ENCODE measurements at places on chromosomes 1 and 21. TPM values are rescaled to one million over a fixed set of nuclear protein-coding genes. Genes with fewer than 3 reads are reported as not detected.

DNA sequence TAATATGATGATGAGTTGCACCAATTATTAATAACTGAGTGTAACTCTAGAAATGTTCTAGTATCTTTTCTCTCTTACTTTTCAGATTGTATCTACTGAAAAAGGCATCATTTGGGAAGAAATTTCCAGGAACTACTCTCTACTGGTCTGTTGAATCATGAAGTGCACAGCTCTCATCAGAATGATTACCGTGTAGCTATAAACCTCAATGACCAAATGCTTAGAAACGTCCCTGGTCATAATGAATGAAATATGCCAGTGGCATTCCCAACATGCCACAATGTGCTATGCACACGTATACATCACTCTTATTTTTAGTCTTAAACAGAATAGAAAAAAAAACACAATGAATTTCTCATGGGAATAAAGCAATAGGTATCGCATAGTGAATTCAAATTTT, 534.3 kb upstream of the OLFM3 start:
- no peak for DNase-seq

DNA sequence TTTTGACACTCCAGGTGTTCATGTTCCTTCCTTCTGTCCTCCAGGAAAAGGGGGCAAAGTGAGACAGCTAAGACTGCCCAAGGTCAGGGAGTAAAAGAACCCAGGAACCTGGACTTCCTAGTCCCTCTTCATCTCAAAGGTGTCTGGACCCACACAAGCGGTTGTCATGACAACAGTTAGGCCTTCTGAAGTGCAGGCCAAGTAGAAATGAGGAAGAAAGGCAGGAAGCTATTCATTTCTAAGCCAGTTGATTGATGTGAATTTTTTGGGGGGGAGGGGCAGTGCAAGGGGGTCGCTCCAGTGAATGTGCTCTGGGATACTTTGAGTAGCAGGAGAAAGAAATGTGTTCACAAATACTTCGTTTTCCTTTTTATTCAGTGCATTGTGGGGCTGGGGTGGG, 114.3 kb downstream of the NAV1 start:
- DNase-seq: no peak

DNA sequence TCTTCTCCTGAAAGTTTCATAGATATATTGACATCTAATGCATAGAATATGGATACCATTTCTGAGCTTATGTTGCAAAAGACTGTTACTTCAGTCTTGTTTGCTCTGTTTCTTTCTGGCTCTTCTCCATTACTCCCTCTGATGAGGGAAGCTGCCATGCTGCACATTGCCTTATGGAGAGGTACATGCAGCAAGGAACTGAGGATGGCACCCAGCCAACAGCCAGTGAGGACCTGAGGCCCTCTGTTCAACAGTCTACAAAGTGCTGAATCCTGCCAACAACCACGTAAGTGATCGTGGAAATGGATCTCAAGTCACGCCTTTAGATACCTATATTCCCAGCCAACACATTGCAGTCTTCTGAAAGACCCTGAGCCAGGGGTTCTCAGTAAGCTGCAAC, 66.6 kb upstream of the ADAMTS5 start:
- no peak for DNase-seq

- no peak for DNase-seq
These were observed 35.9 kb downstream of the RGSL1 start for GRCh38 chr1:182485861-182486260.

Gene SEC16B
- total RNA-seq: 21.8 TPM

Data from dorsolateral prefrontal cortex (tissue), 122 donors.